ENCODE measurements at places on chromosomes 11 and 22. TPM values are rescaled to one million over a fixed set of nuclear protein-coding genes. Genes with fewer than 3 reads are reported as not detected.

The OR5W2 gene
- total RNA-seq: not detected

The TMEM191B gene
- total RNA-seq: 0.47 TPM

The PDE3B gene
- 0.34 TPM for total RNA-seq

The FGF19 gene
- total RNA-seq: not detected

The MS4A18 gene
- not detected for total RNA-seq

The SVIP gene
- 2.6 TPM for total RNA-seq

The HORMAD2 gene
- not detected for total RNA-seq

The CUL5 gene
- total RNA-seq: 14.3 TPM

The KRTAP5-1 gene
- not detected for total RNA-seq

The UBASH3B gene
- total RNA-seq: 3.7 TPM

The UPK3A gene
- total RNA-seq: not detected

The SPTBN2 gene
- total RNA-seq: 0.85 TPM

The OR5AN1 gene
- total RNA-seq: not detected

The B4GAT1 gene
- 41.3 TPM for total RNA-seq

The MS4A6E gene
- total RNA-seq: not detected

The SYT9 gene
- not detected for total RNA-seq

The LRRC75B gene
- 25.3 TPM for total RNA-seq

The PANX3 gene
- not detected for total RNA-seq

The LYVE1 gene
- total RNA-seq: not detected

The CDKN1C gene
- total RNA-seq: 309 TPM

The HBE1 gene
- not detected for total RNA-seq

The DENND6B gene
- total RNA-seq: 6.6 TPM

The NRXN2 gene
- 3.2 TPM for total RNA-seq

The LRP4 gene
- total RNA-seq: 5.7 TPM

The CASP5 gene
- total RNA-seq: not detected

The CCDC89 gene
- 4.7 TPM for total RNA-seq

The OR6A2 gene
- not detected for total RNA-seq

The TRIM49D2 gene
- not detected for total RNA-seq

The TRIM48 gene
- not detected for total RNA-seq

The BBS1 gene
- 33.6 TPM for total RNA-seq

The SLC5A12 gene
- not detected for total RNA-seq

The SLC29A2 gene
- 0.26 TPM for total RNA-seq

The SUSD2 gene
- total RNA-seq: 19.1 TPM

The SHISAL1 gene
- total RNA-seq: under 0.01 TPM

The MMP12 gene
- total RNA-seq: not detected

The MCAM gene
- 23.2 TPM for total RNA-seq

The MYBPC3 gene
- not detected for total RNA-seq

The HEPN1 gene
- not detected for total RNA-seq

The ADM2 gene
- 14.5 TPM for total RNA-seq

The DDI1 gene
- total RNA-seq: not detected

The PRG3 gene
- total RNA-seq: not detected

The OR52N4 gene
- total RNA-seq: not detected

The FOLR2 gene
- not detected for total RNA-seq

The VPS51 gene
- total RNA-seq: 197 TPM

The PDE2A gene
- total RNA-seq: 3.9 TPM

The LARGE2 gene
- total RNA-seq: not detected

The VPREB1 gene
- not detected for total RNA-seq

The MS4A15 gene
- not detected for total RNA-seq

The KRTAP5-2 gene
- total RNA-seq: not detected

The SYT8 gene
- total RNA-seq: 0.35 TPM

The RTCB gene
- total RNA-seq: 54.8 TPM

The SESN3 gene
- total RNA-seq: 31.7 TPM

Measured in pericardium fibroblast (primary cell).